AG04450 (cell line): ENCODE measurements at places on chromosomes 7 and 10.

- DNase-seq: no peak
Measured at GRCh38 chr10:132938472-132939339, 3.7 kb downstream of the CFAP46 start.

GRCh38 chr10:78572565-78572964, 496.2 kb upstream of the ZMIZ1 start:
- no peak for DNase-seq

- no peak for DNase-seq
Measured at GRCh38 chr10:83518779-83519178, 620.5 kb upstream of the GHITM start.

- DNase-seq: no peak
Measured at GRCh38 chr10:114043532-114044246, at the start of gene ADRB1. ADRB1 (plus strand) TSS chr10:114043866; CDS start chr10:114044133, 267 bp downstream.

GRCh38 chr10:65802391-65802790, 1123.4 kb upstream of the LRRTM3 start:
- DNase-seq: no peak

- peak; percentile 83 for DNase-seq
Measured at GRCh38 chr10:73887294-73888039, 13.1 kb upstream of the CAMK2G start.

GRCh38 chr10:75743291-75743778, 311.9 kb downstream of the LRMDA start:
- no peak for DNase-seq

GRCh38 chr7:114415064-114415989, 712 bp downstream of the FOXP2 start:
- DNase-seq: no peak

GRCh38 chr10:30556189-30556588, 73.4 kb downstream of the LYZL2 start:
- no peak for DNase-seq

DNA sequence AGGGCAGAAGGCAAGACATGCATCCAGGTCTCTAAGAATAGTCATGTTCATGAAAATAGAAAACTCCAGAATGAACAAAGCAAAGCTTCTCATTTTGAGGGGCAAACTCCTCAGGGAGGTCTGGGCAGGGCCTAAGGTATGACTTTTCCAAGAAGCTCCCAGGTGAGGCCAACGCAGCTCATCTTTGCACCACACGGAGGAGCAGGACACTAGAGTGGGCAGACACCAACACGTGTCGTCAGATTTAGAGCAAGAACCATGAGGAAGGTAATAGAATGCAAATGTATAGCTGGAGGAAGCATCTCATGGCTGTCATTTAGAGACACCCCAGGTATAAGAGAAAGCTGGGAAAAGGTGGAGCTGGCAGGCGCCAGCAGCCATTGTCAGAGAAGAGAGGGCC, 95.7 kb downstream of the WDFY4 start:
- DNase-seq: no peak

GRCh38 chr7:158904599-158904998, 48.2 kb downstream of the DYNC2I1 start:
- no peak for DNase-seq

GRCh38 chr10:63157845-63158624, 24.9 kb downstream of the NRBF2 start:
- DNase-seq: peak; percentile 86

DNA sequence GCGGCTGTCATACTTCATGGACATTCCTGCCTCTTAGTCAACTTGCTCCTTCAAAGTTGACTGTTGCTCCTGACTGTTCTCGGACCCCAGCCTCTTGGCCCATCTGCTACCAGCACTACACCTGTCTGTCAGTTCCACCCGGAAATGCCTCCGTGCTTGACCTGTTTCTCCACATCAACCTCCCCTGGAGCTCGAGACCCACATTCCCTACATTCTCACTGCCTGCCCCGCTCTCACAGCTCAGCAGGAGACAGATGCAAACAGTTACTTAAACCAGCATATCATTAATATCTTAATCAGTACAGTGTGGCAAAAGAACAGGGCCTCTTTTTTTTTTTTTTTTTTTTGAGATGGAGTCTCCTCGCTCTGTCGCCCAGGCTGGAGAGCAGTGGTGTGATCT, 174.3 kb downstream of the NRP1 start:
- no peak for DNase-seq

DNA sequence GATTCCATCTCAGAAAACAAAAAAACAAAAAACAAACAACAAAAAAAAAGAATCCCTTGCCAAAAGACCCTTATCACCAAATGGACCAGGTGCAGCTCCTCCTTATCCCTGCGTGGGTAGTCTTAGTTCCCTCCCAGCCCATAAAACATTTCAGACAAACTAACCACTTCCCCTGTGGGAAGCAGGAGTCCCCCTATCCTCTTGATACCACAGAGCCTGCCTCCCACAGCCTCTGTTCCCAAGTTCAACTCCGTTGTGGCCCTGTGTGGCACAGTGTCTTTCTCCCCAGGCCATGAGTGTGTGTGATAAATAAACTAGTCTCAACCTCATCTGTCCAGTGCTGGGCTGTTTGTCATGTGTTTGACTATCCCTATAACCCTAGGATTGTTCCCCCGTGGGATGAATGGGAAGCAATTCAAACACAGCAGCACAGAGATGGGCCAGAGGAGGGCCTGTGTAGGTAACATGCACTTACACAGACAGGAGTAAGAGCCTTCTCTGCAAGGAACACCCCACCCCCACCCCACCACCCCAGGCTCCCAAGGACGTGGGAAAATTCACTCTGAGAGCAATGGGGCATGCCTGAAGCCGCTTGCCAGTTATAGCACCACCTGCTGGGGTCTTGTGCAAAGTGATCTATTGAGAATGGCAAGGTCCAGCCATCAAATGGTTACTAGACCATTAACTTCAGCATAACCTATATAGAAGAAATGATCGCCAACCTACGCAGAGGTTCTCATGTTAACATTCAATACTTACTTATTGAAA, 147.1 kb upstream of the GHITM start:
- DNase-seq: no peak

DNA sequence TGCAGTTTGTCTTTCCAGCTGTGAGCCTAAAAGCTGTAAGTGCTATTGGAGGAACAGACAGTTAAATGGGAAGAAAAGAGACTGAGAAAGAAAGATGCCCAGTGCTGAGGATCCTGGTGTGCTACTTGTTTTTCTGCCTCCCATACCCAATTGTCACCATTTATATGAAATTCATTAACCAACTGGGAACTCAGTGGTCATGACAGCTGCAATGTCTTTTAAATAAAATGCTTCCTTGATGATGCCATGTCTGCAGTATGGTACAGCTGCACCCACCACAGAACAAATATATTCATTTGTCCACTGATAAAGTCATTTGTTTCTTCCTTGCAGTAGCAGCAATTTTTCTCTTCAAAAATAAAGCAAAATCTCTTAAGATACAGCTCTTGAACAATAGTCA, 15.6 kb upstream of the RTKN2 start:
- no peak for DNase-seq

DNA sequence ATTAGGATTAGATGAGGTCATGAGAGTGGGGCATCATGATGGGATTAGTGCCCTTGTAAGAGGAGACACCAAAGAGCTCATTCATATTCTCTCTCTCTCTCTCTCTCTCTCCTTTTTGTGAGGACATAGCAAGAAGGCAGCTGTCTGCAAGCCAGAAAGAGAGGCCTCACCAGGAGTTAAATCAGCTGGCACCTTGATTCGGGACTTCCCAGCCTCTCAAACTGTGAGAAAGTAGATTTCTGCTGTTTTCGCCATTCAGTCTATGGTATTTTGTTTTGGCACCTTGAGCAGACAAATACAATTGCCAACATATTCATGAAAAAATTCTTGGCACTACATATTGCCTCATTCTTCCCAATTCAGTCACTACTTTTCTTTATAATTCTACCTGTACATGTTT, 20.6 kb upstream of the ATAD1 start:
- no peak for DNase-seq

- no peak for DNase-seq
Measured at GRCh38 chr10:119701861-119702260, 24.0 kb upstream of the INPP5F start.

GRCh38 chr10:69965919-69966662, 86.6 kb upstream of the MACROH2A2 start:
- DNase-seq: no peak
